ENCODE measurements at places on chromosomes 2 and 18.

DNA sequence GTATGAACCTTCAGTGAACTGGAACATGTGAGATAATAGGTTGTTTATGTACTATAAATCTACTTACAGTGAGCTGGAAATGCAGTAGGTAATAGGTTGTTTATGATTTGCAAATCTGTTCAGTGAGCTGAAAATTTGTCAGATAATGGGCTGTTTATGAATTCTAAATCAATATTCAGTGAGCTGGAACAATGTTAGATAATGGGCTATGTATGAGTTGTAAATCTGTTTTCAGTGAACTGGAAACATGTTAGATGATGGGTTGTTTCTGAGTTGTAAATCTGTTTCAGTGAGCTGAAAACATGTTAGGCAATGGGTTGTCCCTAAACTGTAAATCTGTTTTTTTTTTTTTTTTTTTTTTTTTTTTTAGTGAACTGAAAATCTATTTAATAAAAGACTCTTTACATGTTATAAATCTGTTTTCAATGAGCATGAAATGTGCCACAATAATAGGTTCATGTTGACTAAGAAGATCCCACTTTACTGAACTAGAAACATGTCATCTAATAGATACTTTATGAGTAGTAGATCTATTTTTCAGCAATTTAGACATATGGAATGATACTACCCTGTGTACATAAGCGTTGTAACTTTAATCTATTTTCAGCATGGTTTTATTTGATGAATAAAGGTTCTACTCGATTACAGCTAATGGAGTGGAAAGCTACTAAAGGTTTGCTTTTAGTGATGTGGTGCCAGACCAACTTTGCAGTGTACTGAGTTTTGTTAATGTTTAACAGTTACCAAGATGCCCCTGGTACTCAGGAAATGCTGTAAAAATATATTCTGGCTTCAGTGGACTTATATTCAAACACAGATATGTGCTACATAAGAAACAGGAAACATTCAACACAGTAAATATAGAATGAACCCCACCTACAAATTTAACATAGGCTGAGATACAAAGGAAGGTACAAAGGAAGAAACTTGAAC is 1471.8 kb downstream of the LRP1B start:
- DNase-seq, result no peak

GRCh38 chr18:13414102-13414501 is 195.5 kb downstream of the LDLRAD4 start:
- DNase-seq, result no peak

DNA sequence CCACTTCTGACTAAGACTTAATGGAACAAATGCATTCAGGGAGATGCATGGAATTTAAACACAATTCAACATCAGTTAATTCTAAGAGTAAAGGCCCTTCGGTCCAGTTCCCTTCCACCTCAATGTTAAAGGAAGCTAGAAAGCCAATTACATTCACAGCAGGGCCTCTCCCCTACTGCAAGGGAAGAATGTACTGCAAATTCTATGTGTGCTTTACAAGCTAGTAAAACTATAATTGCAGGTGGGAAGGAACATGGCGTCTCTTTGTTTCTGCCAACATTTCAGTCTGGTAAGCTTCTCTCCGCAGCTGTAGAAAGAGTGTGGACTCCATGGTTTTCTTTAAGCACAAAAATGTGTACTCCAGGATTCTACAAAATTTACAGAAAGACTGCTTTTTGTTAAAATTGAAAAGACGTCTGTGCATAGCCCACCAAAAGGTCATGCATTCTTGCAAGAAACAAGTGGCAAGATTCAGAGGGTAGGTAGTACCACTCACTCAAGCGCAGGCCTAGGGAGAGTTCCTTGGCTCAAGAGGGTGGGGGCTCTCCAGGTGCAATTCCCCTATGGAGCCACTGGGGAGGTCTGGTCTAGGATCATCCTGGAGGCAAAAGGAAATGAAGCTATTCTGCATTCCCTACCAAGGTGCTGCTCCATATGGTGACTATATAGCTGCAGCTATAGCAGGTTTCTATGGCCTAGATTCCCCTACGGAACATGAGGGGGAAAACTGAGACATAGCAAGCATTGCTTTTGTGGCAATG is 127.0 kb upstream of the FZD5 start:
- DNase-seq, result no peak

DNA sequence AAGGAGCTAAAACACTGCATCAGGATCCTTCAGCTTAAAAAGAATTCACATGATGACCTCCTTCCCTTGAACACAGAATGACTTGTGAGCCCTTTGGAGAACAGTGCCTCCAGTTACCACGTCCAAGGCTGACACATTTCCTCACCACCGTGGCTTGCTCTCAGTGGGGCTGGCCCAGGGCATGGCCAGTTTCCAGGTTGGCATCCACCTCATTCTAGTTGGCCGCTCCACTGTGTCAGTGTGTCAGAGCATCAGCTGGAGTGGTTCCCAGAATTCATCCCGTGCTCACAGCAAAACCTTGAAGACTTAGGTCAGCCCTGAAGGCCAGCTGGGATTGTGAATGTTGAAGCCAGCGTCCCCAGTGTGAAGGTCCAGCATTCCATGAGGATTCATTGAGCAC is 158.5 kb downstream of the INSIG2 start:
- no peak for DNase-seq
